ENCODE measurements at places on chromosomes 3 and 15.

DNA sequence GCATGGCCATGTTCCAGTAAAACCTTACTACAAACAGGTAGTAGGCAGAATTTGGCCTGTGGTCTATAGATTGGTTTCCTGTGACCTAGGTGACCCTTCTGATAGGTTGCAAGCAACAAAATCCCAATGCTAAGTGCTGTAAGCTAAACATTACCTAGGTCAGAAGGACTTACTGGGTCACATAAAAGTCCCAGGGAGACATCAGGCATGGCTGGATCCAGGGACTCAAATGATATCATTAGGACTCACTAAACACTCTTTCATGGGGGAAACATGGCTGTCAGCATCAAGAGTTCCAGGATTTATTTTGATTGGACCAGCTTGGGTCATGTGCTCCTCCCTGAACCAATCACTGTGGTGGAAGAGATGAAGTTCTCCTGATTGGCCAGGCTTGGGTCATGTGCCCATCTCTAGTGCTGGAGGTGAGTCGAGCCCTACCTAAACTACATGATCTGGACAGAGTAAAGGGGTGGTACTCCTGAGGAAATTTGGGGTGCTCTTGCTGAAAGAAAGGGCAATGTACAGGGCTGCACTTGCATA lies 16.8 kb upstream of the SLC6A1 start:
- DNase-seq: no peak

DNA sequence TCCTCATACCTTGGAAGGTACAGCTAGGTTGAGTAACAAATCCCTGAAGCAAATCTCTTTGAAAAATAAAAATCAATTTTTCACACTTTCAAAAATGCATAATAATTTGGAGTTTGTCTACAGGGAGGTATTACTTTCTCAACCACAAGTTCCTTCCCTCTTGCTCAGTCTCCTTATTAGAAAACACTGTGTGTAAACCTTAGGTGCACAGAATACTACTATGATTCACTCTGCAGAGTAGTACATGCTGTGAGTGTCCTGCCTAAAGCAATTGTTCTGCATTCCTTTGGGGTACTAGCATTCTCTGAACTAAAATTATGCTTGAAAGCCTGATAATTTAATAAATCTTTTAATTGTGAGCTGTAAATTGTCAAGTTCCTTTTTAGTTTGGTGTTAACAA lies 115.9 kb upstream of the EPHA3 start:
- no peak for DNase-seq

DNA sequence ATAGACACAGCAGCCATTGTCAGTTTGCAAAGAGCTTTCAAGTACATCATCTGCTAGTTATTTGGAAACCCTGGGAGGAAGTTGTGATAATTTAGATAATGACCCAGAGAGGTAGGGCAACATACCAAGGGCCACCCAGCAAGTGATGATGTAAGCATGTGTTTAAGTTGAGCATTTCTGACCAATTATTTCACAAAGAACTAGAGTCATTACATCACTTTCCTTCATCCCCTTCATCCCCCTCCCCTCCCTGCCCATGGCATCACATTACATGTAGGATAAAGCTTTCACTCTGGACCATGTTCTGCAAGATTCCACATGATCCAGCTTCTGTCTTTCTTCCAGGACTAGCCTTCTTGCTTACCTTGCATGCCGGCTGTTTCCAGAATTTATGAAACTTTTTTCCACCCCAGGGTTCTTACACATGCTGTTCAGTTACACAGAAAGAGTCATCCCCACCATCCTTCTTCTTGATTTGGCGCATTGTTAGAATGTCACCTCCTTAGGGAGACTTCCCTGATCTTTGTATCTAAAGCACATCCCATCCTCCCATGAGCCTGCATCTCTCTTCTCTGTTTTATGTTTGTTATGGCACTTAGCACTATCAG lies 71.3 kb downstream of the PTPRG start:
- DNase-seq: no peak

DNA sequence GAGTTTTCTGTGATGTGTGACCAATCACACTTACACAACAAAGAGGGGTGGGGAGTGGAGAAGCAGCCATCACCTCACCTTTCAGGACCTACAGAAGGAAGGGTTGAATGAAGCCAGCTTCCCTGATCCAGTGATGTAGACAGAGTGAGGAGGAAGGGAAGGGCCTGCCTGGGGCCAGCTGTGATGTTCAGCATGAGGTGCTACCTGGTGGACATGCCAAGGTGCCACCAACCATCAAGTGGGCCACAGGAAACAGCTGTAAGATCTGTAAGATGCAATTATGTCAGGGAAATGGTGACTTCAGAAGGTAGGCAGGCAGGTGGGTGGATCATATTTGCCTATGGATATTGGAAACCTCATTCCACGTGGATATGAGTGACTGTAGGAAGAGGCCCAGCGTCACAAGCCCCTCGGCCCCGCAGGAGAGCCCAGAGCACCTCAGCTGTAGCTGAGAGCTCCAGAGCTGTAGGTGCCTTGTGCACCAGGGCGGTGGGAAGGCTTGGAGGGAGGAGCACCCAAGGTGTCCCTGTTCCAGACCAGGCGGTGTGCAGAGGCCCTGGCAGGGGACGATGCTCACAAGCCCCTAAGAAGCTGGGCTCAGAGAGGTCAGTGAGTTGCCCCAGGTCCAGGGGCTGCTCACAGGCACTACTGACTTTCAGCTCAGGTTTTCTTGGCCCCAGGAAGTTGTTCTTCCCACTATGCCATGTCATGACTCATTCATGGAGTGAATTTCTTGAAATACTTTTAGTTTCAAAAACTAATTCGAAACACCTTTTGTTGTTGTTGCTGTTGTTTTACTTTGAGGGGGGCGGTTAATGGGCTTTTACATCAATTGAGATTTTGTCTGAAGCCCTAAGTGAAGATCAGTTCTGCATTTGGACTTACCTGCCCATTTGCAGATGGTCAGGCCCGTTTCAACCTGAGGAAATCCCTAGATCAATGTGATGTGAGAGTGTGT lies 94.2 kb upstream of the ALDH1A3 start:
- no peak for DNase-seq

GRCh38 chr3:172341482-172342059 lies 106.7 kb downstream of the GHSR start:
- no peak for DNase-seq

DNA sequence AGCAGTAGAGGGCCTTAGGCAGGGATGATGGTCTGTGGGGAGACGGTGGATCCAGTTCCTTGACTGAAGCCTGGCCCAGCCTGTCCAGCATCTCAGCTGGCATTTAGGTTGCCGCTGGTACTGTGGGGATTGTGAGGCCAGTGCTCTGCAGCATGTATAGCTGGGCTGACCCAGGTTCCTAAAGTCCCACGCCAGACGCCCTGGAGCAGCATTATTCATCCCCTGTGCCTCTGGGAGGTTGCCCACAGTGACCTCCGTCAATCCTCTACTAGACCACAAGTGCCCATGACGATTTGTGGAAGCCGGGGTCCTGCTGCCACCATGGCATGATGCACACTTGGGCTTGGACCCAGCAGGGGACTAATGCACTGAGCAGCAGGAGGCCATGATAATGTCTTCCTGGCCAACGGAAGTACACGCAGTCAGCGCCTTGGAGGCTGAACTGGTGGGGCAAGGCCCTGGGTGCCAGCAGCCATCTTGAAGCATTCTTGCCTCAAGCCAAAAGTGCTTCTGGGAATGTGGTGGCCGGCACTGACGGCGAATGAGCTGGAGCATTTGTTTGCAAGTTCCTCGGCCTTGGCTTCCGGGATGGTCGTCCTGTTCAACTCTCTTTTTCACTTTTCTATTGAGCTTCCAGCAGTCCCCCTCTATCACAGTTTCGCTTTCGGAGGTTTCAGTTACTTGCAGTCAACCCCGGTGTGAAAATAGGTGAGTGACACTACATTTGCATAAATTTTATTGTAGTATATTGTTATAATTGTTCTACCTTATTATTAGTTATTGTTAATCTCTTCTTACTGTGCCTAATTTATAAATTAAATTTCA lies 949.4 kb downstream of the ROBO1 start:
- no peak for DNase-seq

- no peak for DNase-seq
Measured at GRCh38 chr3:14646589-14647413, 4.8 kb upstream of the CCDC174 start.

DNA sequence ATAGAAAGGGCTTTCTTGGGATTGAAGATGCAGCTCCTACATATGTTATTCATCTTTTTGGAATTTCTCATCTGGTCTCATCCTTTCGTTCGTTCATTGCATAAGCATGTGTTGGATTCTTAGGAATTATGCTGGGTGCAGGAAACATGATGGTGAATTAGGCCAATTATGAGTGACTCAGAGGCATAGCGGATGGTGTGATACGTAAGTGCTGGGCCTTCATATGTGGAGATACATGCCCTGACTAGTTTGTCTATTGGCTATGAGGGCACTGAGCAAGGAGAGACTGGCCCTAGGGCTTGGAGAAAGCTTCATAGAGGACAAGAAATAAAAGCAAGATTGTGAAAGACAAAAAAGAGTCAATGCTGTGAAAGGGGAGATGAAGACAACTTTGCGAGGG lies 235.1 kb downstream of the MYRIP start:
- no peak for DNase-seq

GRCh38 chr15:63353887-63354286 lies 27.8 kb downstream of the CA12 start:
- no peak for DNase-seq

GRCh38 chr3:55164876-55165275 lies 237.0 kb upstream of the LRTM1 start:
- no peak for DNase-seq

- DNase-seq: no peak
Measured at GRCh38 chr3:127151992-127152650, 40.8 kb upstream of the PRR23E start.

DNA sequence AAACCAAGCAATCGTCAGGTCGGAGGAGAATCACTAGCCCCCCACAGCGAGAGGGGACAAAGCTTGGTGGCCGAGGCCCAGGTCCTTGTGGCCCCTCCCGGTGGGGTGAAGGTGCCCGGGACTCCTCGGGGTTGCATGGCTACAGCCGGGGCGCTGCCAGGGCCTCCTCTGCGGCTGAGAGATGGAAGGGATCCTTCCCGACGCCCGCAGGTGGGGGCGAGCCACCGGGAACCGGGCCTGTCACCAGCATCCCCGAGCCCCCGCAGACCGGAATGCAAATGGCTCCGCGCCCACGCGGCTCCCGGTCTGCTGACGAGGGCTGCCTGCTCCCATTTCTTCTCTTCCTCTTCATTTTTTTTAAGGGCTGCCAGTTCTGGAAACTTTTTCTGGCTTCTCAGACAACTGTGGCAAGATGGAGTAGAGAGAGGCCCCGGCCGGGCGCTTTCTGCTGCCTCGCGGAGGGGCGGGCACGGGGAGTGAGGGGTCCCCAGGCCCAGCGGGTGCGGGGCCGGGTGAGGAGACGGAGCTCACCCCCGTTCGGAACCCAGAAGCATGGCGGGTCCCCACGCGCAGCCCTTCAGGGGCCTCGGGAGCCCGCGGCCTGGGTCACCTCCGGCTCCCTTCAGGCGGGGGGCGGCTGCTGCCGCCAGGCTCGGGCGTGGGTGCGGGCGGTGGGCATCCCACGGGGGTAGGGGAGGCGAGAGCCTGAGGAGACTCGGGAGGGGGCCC lies 27.5 kb downstream of the MELTF start:
- no peak for DNase-seq

GRCh38 chr15:44097552-44097951 lies 97.5 kb downstream of the FRMD5 start:
- DNase-seq: no peak

DNA sequence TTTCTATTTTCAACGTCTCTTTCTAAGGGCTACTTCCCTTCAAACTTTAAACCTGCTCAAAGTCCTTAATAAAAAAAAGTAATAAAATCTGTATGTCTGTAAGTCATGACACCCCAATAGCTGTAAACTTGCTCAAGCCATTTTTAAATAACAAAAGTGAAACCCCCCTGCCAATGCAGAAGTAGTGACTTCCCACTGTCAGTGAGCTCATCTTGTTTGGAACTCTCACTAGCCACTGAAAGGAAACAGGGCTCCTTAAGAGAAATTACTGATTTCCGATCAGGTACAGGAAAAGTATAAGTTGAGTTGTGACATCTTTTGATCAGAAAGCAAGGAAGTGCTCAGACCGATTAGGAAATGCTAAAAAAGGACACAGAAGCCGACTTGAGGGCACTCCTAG lies 27.6 kb upstream of the GPR171 start:
- DNase-seq: no peak

GRCh38 chr3:129314386-129315222 lies 35.9 kb downstream of the HMCES start:
- DNase-seq: peak; percentile 27

DNA sequence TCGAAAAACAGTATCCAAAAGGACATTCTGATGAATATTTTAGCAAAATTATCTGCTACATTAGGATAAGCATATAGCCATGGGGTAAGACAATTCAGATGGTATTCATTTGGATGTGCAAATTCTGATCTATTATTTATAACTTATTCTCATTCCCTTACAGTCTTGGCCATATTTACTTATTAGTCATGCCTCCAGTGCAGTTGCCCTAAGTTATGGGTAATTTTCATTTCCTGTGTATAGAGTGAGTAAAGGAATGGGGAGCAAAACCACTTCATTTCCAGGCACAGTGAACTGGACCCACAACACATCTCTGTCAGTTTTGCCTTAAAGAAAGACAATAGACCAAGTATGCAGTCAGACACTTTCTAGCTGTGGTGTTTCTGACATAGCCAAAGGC lies 134.3 kb downstream of the POLQ start:
- DNase-seq: no peak

- DNase-seq: no peak
Measured at GRCh38 chr3:176848431-176849214, 348.7 kb downstream of the TBL1XR1 start.

- DNase-seq: peak; percentile 36
Measured at GRCh38 chr3:181711325-181712135, at the start of gene SOX2. Gene SOX2, plus strand, starts transcription at chr3:181711925. Its CDS starts 436 bp downstream, at chr3:181712361.

- DNase-seq: no peak
Measured at GRCh38 chr3:197460002-197460401, 95.8 kb downstream of the BDH1 start.

DNA sequence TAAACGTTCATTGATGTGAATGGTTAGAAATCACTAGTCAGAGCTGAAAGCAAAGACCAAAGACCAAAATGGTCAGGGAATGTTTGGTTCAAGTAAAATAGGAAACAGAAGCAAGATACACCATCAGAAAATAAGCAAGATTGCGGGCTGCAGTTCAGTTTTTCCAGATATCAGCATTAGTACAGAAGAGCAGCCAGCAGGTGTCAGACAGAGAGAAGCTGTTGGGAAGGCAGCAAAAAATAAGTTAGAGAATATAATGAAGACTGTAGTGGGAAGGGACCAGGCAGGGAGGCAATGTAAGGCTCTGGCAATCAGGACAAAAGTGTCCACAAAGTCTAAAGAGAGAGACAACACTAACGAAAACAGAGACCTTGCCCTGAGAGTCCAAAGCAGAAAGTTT lies 639.4 kb upstream of the NAALADL2 start:
- DNase-seq: no peak

- no peak for DNase-seq
Measured at GRCh38 chr3:148232389-148232788, 465.3 kb upstream of the AGTR1 start.
